Stimulated activated naive B cell treated with anti-CD40 and anti-IgM and Interleukin-4, amounts not matched to agents 10 μg/mL and 1 μg/mL and 100 μg/mL, for 72 hours (primary cell): ENCODE measurements at places on chromosomes 12 and 14.
A peak's percentile ranks its signal among the peaks of the same experiment; 100 is the strongest.

DNA sequence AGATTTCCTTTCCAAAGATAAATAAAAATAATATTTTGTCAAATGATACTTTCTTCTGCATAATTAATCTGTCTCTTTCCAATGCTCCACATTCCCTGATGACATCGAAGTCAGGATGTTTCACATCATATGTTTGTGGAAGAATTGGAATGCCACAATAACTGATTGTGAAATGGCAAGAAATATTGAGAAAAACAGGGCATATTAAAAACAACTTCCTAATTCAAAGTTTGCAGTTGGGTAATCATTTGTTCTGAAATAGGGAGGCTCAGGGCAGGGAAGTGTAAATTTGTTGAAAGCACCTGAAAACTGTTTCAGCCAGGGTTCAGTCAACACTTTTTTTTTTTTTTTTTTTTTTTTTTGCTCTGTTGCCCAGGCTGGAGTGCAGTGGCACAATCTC is 50.7 kb downstream of the BCAT1 start:
- DNase-seq = no peak
- H3K36me3 ChIP-seq = peaks cover 12% of the 10 kb centered on the region
- no peak overlapping the region for H3K4me3 ChIP-seq
- H3K27me3 ChIP-seq = peaks cover 12% of the 10 kb centered on the region

GRCh38 chr12:124719231-124719630 is 144.4 kb downstream of the SCARB1 start:
- peaks cover 13% of the 10 kb centered on the region for H3K27me3 ChIP-seq
- DNase-seq = no peak
- H3K4me3 ChIP-seq = no peak overlapping the region
- H3K36me3 ChIP-seq = no peaks in the 10 kb centered on the region

DNA sequence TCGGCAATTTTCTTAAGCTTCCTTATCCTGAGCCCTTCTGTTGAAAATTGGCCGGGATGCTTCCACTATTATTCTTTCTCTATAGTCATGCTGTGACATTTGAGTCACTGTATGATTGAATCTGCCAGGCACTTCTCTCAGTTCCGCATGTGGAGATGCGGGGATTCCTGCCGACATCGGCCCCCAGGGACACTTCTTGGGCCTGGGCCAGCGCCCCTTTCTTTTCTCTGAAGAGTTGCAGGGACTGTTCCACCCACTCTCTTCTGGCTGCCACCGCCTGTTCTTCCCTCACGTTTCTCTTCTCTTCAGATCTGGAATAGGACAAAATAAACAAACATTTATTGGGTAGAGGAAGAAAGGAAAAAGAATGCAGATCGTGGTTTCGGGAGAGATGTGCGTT is 310.1 kb downstream of the ETNK1 start:
- H3K36me3 ChIP-seq = no peaks in the 10 kb centered on the region
- no peaks in the 10 kb centered on the region for H3K4me1 ChIP-seq
- no peak overlapping the region for H3K4me3 ChIP-seq
- no peak overlapping the region for H3K27ac ChIP-seq

DNA sequence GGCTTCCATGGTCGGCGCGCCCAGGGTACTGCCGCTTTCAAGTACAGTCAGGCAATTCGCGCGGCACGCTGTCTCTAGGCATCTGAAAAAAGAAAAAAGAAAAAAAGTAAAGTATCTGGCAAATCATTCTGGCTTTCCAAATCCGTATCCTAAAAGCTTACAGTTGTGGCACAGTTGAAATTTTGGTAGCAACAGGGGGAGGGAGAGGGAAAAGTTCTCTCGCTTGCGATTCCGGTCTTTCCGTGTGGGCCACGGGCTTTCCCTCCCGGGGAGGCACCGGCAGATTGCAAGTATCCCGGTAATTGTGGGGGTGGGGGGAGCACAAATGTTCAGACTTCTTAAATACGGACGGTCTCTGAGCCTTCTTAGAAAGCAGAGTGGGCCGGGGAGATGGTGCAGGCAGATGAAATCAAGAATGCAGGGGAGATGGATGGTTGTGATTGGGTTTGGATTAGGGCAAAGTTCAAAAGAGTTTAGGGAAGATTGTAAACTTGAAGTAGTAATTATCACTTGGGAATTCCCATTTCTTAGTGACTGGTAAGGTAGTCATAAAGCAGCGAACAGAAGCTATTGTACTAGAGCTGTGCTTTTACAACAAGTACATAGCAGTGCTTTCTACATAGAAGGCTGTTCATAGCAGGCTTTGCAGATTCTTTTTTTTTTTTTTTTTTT is 1.2 kb downstream of the SOCS2 start:
- H3K4me3 ChIP-seq = peak overlapping the region; percentile 91
- H3K27ac ChIP-seq = peak overlapping the region; percentile 59
- peak; percentile 7 for DNase-seq
- H3K4me1 ChIP-seq = peaks cover 26% of the 10 kb centered on the region
- peaks cover 52% of the 10 kb centered on the region for H3K27me3 ChIP-seq

DNA sequence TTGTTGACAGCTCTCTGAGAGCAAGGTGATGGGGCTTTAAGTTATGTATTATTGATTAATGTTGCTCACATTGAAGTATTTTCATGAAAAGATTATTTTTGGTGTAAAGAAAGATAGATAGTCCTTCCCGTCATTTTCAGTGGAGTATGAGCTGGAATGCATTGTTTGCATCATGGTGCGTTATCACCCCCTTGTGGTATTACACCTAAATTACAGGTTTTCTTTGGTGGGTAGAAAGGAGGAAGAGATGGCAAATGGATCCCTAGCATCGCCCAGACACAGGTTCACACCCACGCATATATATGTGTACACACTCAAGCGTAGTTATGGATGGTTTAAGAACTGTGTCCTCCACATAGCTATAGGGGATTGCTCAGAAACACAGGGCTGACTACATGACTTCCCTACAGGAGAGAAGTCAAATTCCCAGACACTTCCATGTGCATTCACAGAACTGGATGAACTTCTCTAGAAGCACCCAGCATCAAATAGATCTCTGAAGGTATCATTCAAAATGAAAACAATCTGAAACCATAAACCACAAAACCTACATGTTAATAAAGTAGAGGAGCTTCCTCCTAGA is 14.4 kb upstream of the SERPINA10 start:
- no peaks in the 10 kb centered on the region for H3K4me1 ChIP-seq
- no peak overlapping the region for H3K27ac ChIP-seq
- no peaks in the 10 kb centered on the region for H3K36me3 ChIP-seq
- DNase-seq = no peak
- no peaks in the 10 kb centered on the region for H3K27me3 ChIP-seq

GRCh38 chr12:111596985-111597830 is 1.9 kb downstream of the ATXN2 start:
- H3K4me1 ChIP-seq = peaks cover 40% of the 10 kb centered on the region
- H3K36me3 ChIP-seq = no peaks in the 10 kb centered on the region
- H3K27me3 ChIP-seq = no peaks in the 10 kb centered on the region
- DNase-seq = peak; percentile 7

GRCh38 chr12:14988035-14988434 is 15.2 kb downstream of the PDE6H start:
- no peaks in the 10 kb centered on the region for H3K27me3 ChIP-seq
- H3K4me1 ChIP-seq = peaks cover 64% of the 10 kb centered on the region
- no peak overlapping the region for H3K27ac ChIP-seq
- H3K36me3 ChIP-seq = peaks cover 19% of the 10 kb centered on the region
- H3K4me3 ChIP-seq = no peak overlapping the region

- H3K27ac ChIP-seq = no peak overlapping the region
- H3K4me3 ChIP-seq = no peak overlapping the region
- no peak for DNase-seq
- H3K36me3 ChIP-seq = peaks cover 14% of the 10 kb centered on the region
- peaks cover 9% of the 10 kb centered on the region for H3K4me1 ChIP-seq
Observed at GRCh38 chr14:31389946-31390345, 30.4 kb downstream of the HEATR5A start.

GRCh38 chr12:45257185-45257930 is 41.5 kb downstream of the ANO6 start:
- DNase-seq = no peak
- peaks cover 7% of the 10 kb centered on the region for H3K36me3 ChIP-seq
- H3K4me1 ChIP-seq = peaks cover 16% of the 10 kb centered on the region
- H3K4me3 ChIP-seq = no peak overlapping the region
- H3K27ac ChIP-seq = peak overlapping the region; percentile 15

DNA sequence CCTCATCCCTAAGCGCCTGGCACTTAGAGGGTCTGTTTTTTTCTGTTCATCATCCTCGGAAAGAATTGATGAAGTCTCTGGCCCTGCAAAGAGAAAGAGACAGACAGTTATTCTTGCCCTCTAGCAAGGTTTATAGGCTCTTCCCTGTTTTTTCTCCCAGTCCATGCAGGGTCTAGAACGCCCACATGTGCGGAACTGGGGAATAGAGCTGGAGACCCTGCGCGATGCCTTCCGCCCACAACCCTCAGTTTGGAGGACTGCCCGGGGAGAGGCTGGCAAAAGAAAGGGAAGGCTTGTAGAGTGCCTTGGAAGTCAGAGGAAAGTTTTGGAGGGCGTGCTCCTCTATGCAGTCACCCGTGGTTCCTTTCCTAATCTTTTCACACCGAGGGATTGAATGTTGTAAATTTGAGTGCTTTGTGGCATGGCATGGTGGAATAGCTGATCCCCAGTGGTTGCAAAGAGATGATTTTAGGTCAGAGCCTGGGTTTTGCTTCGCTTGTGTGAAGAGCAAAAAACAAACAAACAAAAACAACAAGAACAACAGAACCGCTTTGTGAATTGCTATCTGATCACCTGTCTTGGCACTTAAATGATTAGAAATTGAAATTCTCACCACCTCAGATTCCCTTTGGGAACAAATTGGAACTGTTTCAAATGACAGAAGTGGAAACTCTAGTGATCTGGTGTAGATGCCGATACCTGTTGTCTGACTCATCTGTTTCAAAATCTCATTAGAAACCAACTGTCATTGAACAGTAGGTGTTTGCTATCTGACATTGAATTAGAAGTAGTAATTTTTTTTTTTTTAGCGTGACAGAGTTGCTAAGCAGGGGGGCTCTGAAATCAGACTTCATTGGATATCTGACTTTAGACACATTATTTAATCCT is 947 bp downstream of the GAS2L3 start:
- H3K27me3 ChIP-seq = peaks cover 10% of the 10 kb centered on the region
- H3K27ac ChIP-seq = no peak overlapping the region
- no peak for DNase-seq
- H3K36me3 ChIP-seq = no peaks in the 10 kb centered on the region

- DNase-seq = no peak
- peaks cover 15% of the 10 kb centered on the region for H3K36me3 ChIP-seq
- H3K4me3 ChIP-seq = no peak overlapping the region
- no peaks in the 10 kb centered on the region for H3K4me1 ChIP-seq
Observed at GRCh38 chr14:102487204-102487577, 22.4 kb downstream of the ANKRD9 start.

- H3K27ac ChIP-seq = peak overlapping the region; percentile 85
- no peaks in the 10 kb centered on the region for H3K27me3 ChIP-seq
- no peak overlapping the region for H3K4me3 ChIP-seq
- DNase-seq = no peak
- no peaks in the 10 kb centered on the region for H3K36me3 ChIP-seq
Observed at GRCh38 chr14:68694516-68695235, 98.2 kb downstream of the ZFP36L1 start.

GRCh38 chr12:28114488-28114887 is 75.8 kb upstream of the CCDC91 start:
- no peaks in the 10 kb centered on the region for H3K4me1 ChIP-seq
- H3K27ac ChIP-seq = no peak overlapping the region
- H3K27me3 ChIP-seq = peaks cover 5% of the 10 kb centered on the region
- no peak for DNase-seq
- H3K36me3 ChIP-seq = no peaks in the 10 kb centered on the region
- H3K4me3 ChIP-seq = no peak overlapping the region

DNA sequence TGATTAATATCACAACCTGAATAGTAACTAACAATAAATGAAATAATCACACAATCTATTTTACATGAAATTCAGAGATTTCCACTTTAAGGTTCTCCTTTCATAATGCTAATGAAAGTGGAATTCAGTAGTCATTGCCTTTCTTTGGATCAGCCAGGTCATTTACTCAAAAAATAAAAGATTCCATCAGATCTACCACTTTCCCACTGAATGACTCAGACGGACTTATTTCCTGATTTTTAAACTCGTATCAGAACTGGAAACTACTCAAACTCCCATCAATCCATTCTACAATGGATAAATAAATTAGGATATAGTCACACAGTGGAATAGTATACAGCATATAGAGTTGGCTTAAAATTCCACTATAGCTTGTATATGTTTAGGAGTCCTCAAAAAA is 237.1 kb downstream of the MED13L start:
- H3K4me3 ChIP-seq = no peak overlapping the region
- DNase-seq = no peak
- H3K27ac ChIP-seq = no peak overlapping the region
- peaks cover 18% of the 10 kb centered on the region for H3K36me3 ChIP-seq
- no peaks in the 10 kb centered on the region for H3K27me3 ChIP-seq

GRCh38 chr12:27013611-27014084 is 536 bp downstream of the TM7SF3 start:
- H3K36me3 ChIP-seq = no peaks in the 10 kb centered on the region
- peak overlapping the region; percentile 93 for H3K4me3 ChIP-seq
- H3K27ac ChIP-seq = peak overlapping the region; percentile 94
- peaks cover 39% of the 10 kb centered on the region for H3K4me1 ChIP-seq

DNA sequence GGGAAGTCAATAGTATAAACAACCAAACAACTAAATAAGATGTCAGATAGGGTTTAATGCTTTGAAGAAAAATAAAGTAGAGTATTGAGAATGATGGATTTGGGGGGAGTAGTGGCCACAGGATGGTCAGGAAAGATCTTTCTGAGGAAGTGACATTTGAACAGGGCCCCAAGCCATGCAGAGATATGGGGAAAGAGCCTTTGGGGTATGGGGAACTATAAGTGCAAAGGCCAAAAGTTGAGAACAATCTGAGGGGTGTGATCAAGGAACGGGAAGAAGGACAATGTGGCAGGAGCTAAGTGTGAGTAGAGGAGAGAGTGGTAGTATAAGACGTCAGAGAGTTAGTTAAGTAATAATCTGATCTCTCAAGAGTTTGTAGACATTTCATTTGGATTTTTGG is 1.3 kb downstream of the MRPS35 start:
- no peak overlapping the region for H3K27ac ChIP-seq
- no peak for DNase-seq
- H3K27me3 ChIP-seq = no peaks in the 10 kb centered on the region
- H3K36me3 ChIP-seq = peaks cover 23% of the 10 kb centered on the region
- H3K4me1 ChIP-seq = peaks cover 16% of the 10 kb centered on the region

GRCh38 chr14:88348546-88348945 is 25.5 kb upstream of the KCNK10 start:
- H3K27me3 ChIP-seq = peaks cover 11% of the 10 kb centered on the region
- no peak for DNase-seq
- no peaks in the 10 kb centered on the region for H3K4me1 ChIP-seq
- H3K27ac ChIP-seq = no peak overlapping the region
- no peak overlapping the region for H3K4me3 ChIP-seq

- DNase-seq = no peak
- no peaks in the 10 kb centered on the region for H3K36me3 ChIP-seq
- no peaks in the 10 kb centered on the region for H3K27me3 ChIP-seq
- H3K27ac ChIP-seq = no peak overlapping the region
Observed at GRCh38 chr12:115203701-115204100, 519.7 kb upstream of the TBX3 start.
